Ovary (tissue), 10 donors: ENCODE measurements at places on chromosomes 2 and 18.

GRCh38 chr2:23706613-23707078 lies 220.3 kb downstream of the ATAD2B start:
- DNase-seq: no peak

- DNase-seq: peak; percentile 72
Measured at GRCh38 chr2:226631671-226632070, 167.9 kb downstream of the IRS1 start.

GRCh38 chr18:63205791-63206252 lies 113.7 kb downstream of the BCL2 start:
- no peak for DNase-seq

- DNase-seq: no peak
Measured at GRCh38 chr2:187447336-187447735, 716 bp downstream of the CALCRL start.

- no peak for DNase-seq
Measured at GRCh38 chr18:60066219-60066975, 166.6 kb downstream of the PMAIP1 start.

DNA sequence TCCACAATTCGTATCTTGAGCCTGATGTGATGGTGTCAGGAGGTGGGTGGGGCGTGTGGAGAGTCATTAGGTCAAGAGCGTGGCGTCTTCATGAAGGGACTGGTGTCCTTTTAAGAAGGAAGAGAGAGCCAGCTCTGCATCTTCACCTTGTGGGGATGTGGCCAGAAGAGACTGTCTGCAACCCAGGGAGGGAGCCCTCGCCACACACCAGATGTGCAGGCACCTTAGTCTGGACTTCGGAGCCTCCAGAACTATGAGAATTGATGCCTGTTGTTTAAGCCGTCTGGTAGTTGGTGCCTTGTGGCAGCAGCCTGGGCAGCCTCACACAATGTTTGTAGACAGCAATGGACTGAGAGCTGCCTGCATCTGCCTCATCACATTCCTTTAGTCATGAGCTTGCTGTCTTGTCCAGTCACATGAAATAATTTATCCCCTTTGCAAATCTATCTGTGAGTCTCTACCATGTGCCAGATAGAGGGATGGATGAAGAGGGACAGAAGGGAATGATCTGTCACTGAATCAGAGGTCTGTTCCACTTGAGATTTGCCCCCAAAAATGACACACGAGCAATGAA lies 61.0 kb downstream of the MYT1L start:
- no peak for DNase-seq

- DNase-seq: no peak
Measured at GRCh38 chr2:142880279-142880678, 2.8 kb downstream of the KYNU start.

- DNase-seq: no peak
Measured at GRCh38 chr2:158546412-158547144, 89.8 kb downstream of the PKP4 start.

DNA sequence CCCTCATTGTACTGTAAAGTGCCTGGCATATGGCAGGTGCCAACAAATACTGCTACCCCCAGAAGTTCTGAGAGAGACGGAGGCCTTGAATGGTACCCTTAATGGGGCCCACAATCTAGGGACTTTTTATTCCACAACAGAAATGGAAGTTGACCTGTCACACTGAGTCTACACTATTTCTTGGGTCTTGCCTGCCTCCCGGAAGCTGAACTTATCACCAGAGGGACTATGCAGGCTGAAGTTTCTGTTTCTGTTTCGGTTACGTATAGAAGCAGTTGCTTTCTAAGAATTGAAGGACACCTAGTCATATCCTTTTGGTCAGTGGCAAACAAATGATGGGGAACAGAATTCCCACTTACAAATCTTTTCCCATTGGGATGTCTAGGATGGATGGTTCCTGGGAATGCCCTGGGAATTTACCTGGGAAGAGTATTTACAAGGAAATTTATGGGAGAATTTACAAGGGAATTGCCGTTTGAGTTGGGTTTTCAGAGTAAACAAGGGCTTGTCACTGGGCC lies 74.2 kb downstream of the HS1BP3 start:
- no peak for DNase-seq

DNA sequence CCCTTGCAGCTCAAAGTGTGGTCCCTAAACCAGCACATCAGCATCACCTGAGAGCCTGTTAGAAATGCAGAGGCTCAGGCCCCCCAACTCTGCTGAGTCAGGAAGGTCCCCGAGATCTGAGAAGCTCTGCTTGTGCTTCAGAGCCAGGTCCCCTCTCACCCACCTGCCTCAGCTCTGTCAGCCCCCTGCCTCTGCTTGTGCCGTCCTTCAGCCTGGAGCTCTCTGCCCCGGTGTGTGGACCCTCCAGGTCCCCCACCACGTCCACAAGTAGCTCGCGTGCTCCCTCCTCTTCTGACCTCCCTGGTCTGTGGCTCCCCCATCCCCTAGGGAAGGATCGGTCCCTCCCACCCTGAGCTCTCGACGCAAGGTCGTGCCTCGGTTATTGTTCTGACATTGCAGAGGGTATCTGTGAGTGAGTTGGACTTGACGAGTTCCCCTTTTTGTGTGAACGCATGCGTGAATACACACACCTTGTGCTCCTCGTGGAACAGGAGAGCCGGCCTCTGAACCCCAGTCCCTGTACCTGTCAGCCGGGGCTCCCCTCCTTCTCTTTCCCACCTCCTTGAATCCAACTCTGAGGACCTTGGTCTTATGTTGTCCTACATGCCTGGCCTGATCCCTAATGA lies 75.5 kb upstream of the TAF1B start:
- DNase-seq: no peak

- DNase-seq: no peak
Measured at GRCh38 chr2:3008561-3008960, 369.1 kb downstream of the EIPR1 start.

GRCh38 chr18:6370410-6370809 lies 44.3 kb downstream of the L3MBTL4 start:
- no peak for DNase-seq

DNA sequence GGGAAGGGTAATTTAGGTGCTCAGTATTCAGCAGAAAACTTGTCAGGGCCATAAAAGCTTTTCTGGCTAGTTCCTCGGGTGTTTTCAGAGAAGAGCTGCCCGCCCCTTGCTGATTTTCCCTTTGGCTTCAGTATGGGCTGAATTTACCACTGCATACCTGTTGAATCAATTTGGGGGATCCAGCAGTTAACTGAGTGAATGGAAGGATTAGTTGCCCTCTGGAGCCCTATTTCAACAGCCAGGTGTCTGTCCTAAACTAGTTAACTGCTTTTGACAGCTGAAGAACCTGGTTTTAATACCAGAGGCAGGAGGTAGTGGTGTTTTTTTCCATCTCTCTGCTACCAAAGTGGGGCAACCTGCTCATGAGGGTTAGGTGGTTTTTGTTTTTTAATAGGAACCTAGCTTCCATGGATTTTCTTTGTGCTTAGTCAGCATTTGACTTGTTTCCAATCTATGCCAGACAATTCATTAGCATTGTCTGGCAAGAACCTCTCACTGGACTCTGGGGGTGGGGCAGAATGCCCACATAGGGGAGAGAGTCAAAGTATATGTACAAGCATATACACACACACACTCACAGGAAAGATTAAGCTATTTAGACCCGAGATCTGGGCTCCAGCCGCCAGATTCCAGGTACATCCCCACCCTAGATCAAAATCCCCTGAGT lies 166.5 kb upstream of the SIX3 start:
- no peak for DNase-seq

GRCh38 chr2:119718501-119719260 lies 39.7 kb downstream of the TMEM177 start:
- DNase-seq: no peak

DNA sequence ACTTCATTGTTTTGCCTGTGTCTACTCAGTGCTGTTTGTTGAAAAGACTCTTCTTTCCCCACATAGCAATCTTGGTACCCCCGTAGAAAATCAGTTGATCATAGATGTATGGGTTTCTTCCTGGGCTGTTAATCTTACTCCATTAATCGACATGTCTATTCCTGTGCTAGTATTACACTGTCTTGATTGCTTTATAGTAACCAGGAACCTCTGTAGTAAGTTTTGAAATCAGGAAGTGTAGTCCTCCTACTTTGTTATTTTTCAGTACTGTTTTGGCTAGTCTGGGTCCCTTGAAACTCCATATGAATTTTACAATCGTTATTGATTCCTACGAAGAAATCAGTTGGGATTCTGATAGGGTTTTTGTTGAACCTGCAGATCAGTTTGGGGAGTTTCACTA lies 78.8 kb upstream of the FAM136A start:
- DNase-seq: no peak

- DNase-seq: no peak
Measured at GRCh38 chr2:62149708-62150107, 46.2 kb upstream of the B3GNT2 start.

DNA sequence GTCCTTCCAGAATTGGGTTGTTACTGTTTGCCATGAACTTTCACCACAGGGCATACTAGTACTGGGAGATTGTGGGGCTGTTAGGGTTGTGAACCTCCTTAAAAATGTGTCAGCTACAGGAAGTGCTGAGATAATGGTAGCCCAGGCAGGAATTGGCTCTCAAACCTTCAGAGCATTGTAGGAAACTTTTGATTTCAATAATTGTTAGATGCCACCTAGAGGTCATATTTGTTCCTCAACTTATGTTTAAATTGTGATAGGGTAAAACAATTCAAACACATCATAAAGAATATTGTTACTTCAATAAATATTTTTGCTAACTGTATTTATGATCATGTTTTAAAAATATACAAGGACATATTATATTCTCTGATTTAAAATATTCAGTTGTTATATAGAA lies 594.6 kb downstream of the ADCYAP1 start:
- DNase-seq: no peak

- no peak for DNase-seq
Measured at GRCh38 chr2:101693991-101694588, 3.4 kb upstream of the MAP4K4 start.

- DNase-seq: no peak
Measured at GRCh38 chr2:95359031-95359430, 43.5 kb upstream of the FAHD2A start.

DNA sequence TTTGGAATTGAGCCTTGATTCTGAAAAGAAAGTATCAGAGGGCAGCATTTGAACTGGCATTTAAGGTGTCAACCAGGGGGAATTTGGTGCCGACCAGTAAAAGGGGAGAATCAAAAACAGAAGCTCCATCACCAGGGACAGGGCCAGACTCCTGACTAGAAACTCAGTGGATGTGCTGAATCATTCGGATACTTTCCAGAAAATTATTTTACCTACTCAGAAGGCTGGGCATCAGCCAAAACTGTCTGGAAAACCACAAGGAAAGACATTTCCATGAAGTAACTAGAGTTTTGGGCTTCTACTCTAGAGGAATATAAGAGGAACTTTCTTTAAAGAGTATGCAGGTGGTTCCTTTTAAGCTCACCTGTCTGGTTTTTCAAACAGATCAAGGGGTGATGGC lies 756.6 kb downstream of the RNF144A start:
- no peak for DNase-seq

GRCh38 chr2:171655586-171655985 lies 31.7 kb upstream of the DYNC1I2 start:
- DNase-seq: no peak

- no peak for DNase-seq
Measured at GRCh38 chr2:105038383-105039061, 653 bp downstream of the MRPS9 start.

GRCh38 chr2:241519669-241520068 lies 11.3 kb upstream of the STK25 start:
- DNase-seq: no peak

DNA sequence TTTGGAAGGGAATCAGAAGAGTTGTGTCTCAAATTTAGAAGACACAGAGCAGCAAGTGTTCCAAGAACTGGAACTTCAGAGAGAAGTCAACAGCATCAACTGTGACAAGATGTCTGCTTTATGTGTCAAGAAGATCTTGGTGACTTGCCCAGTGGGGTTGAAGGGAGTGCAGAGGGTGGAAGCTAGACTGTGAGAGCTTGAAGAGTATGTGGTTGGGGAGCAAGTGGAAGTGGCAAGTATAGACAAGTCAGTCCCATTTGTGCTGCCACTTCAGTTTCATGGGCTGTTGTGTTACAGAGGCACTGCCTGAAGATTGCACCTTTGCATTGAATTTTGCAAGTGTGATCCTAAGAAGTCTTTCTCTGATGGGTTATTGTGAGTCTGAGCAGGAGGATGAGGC lies 68.7 kb upstream of the MC2R start:
- DNase-seq: no peak

- DNase-seq: peak; percentile 85
Measured at GRCh38 chr2:174771631-174772471, 7.6 kb upstream of the CHRNA1 start.

GRCh38 chr2:15042801-15043217 lies 410.3 kb downstream of the LRATD1 start:
- DNase-seq: no peak

GRCh38 chr2:201795607-201796477 lies 10.5 kb upstream of the CDK15 start:
- DNase-seq: peak; percentile 47

DNA sequence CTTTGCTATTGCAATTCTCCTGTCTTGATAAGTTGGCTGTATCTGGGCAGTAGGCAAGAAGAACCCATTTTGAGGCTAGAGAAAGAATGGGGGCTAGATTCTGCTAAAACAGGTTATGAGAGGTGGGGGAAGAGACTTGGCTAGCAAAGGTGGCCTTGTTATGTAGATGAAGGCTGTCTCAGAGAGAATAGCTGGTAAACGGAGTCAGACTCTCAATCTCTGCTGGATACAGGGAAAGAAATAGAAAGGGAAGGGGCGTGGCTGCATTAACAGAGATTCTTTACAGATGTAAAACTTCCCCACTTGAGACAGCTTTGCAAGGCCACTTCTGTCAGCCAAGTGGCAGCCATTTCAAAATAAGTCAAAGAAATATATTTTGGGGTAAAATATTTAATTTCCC lies 38.1 kb upstream of the ARHGAP25 start:
- no peak for DNase-seq

DNA sequence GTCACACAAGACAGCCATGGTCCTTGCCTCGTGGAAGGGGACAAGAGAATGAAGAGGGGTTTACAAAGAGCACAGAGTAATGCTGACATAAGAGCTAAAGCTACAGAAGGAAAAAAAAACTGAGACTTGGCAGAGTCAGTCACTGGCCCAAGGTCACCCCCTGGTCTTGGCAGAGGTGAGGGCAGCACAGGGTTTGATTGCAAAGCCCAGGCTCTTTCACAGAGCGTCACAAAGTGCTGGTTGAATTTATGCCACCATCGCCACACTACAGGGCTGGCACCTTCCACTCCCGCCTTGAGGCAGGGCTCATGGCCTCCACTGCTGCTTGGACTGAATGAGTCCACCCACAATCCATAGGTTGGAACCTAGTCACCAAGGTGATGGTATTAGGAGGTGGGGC lies 190.2 kb downstream of the INHBB start:
- DNase-seq: no peak
